ENCODE measurements at places on chromosomes 12 and 14. TPM values are rescaled to one million over a fixed set of nuclear protein-coding genes. Genes with fewer than 3 reads are reported as not detected.

- no peaks in the 10 kb centered on the region for H3K27me3 ChIP-seq
- peaks cover 49% of the 10 kb centered on the region for H3K36me3 ChIP-seq
- H3K4me1 ChIP-seq = no peaks in the 10 kb centered on the region
- H3K27ac ChIP-seq = no peak overlapping the region
These were observed 20.2 kb downstream of the ATP2A2 start for GRCh38 chr12:110301065-110301806.

DNA sequence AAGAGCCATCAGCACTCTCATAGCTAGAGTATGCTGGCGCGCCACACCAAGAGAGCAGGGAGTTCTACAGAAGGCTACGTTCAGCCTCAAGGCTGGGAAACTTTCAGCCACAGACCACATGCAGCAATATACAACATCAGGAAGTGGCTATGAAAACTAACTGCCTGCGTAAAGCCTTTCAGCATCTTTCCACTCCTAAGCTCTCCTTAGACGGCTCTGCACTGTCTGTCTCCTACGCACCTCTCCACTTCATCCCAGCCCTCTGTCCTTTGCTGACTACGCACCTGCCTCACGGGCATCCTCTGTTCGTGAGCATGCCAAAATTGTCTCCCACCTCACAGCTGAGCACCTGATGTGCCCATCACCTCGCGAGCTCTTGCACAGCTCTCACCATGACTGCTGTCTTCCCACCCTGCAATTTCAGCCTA, 9.7 kb downstream of the MPHOSPH9 start:
- H3K27ac ChIP-seq = no peak overlapping the region
- DNase-seq = no peak
- no peak overlapping the region for H3K4me3 ChIP-seq
- no peaks in the 10 kb centered on the region for H3K4me1 ChIP-seq
- no peaks in the 10 kb centered on the region for H3K27me3 ChIP-seq

DNA sequence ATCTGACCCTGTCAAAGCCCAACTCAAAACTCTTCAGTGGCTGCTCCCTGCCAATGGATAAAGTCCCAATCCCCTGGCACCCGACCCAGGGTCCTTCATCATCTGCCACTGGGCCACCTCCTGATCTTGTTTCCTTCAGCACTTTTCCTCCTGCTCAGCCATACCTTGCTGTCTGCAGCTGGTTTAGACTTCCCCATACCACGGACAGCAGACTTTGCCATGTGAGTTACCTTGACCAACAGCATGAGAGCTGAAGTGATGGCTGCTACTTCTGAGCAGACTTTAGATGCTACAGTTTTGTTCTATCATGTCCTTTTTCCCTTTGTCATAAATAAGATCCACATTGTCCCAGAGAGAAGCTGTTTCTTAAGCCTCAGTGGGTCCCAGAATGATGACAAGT, 33.3 kb upstream of the STON2 start:
- peaks cover 19% of the 10 kb centered on the region for H3K4me1 ChIP-seq
- no peak overlapping the region for H3K27ac ChIP-seq
- no peaks in the 10 kb centered on the region for H3K36me3 ChIP-seq
- DNase-seq = no peak

- H3K27me3 ChIP-seq = no peaks in the 10 kb centered on the region
- no peak overlapping the region for H3K4me3 ChIP-seq
- DNase-seq = no peak
These were observed 11.4 kb downstream of the DLGAP5 start for GRCh38 chr14:55180006-55180405.

POLE2 gene
- total RNA-seq = 3.1 TPM

SMOC1 gene
- total RNA-seq = 7.3 TPM
